ENCODE measurements at places on chromosomes 12 and 14. TPM values are rescaled to one million over a fixed set of nuclear protein-coding genes. Genes with fewer than 3 reads are reported as not detected.

The SPTSSA gene
- total RNA-seq, result 11.8 TPM

The CIROP gene
- not detected for total RNA-seq

DNA sequence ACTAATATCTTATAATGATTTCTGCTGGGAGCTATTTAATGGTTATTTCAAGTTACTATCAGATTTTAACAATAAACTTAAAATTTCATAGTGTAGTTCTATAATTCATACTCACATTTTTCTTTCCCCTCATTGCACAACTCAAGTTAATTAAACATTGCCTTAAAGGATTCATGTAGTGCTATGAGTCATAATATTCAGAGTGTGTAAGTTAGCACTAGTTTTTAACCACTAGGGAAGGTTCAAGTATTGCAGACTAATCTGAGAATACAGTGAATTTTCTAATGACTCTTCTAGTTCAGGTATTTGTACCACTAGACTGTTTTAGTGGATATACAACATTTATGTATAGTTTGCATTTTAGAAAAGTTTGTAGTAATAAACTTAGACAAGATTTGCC lies 49.9 kb downstream of the FOXA1 start:
- DNase-seq, result no peak

GRCh38 chr12:79203058-79203647 lies 338.6 kb downstream of the SYT1 start:
- no peak for DNase-seq

DNA sequence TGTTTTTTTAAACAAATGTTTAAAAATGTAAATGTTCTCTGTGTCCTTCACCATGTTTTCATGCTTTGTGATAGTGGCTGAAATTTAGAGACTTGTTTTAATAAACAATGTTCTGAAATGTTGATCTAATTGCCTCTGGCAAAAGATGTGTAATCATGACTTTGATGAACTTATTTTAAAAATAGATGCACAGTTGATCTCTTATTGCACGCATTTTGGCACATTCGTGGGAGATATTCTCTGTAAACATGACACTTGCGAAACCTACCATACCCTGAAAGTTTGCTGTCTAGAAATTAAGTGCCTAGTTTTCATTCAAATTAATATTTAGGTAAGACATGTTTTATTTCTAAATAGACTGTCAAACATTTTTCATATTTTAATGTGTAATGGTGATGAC lies 119.7 kb upstream of the DNM1L start:
- DNase-seq, result no peak

DNA sequence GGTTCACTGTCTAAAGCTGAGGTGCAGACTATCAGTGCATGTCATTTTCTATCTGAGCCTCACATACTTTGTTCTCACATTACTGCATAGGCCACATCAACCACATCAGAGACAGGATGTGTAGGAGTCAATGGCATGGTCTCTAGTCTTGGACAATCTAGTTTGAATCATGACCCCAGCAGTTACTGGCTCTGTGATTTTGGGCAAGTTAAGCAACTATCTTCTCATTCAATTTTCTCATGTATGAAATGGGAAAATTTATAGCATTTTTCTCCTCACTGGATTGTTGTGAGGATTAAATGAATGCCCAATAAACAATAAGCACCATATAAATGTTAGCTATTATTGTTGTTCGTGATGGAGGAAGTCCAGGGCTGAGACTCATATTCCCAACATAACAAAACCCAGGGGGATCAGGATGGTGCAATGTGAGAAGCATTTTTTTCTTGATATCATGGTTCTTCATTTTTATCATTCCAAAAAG lies 432.6 kb downstream of the LRIG3 start:
- DNase-seq, result no peak

DNA sequence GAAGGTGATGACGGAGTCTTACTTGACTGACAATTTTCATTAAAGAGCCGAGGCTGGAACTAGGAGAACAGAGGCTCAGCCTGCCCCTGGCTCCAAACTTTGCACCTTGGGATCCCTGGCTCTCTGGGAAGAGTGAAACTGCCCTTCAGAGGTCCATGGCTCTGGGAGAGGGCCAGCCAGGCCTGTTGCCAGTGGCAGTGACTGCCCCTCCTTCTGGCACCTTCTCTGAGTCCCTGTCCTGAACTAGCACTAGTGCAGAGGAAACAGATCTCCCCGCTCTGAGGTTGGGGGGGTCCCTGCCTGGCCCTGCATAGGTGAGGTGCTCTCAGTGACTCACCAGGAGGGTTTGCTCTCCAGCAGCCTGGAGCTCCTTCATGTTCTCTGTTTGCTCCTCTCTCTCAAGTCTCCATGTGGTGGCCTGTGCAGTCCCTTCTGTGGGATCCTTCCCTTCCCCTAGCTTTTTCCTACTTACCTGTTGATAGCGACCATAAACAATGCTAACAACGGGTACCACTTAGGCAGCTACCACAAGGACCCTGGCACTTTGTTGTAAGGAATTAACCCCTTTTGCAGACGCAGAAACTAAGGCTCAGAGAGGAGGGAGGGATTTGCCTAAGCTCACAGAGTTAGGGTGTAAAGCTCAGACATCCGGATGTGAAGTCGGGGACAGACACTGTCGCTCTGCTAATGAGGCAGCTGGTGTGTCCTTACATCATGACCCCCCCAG lies 22.4 kb downstream of the FAM222A start:
- DNase-seq, result peak; percentile 37
